Activated CD8-positive, alpha-beta memory T cell treated with anti-CD3 and anti-CD28 coated beads, Interleukin-2, amount 50 U/mL, for 48 hours (primary cell): ENCODE measurements at places on chromosomes 2 and 18.
A peak's percentile ranks its signal among the peaks of the same experiment; 100 is the strongest.

GRCh38 chr2:105397953-105398335 is 907 bp downstream of the FHL2 start:
- DNase-seq, result no peak

GRCh38 chr2:186614373-186614772 is 24.5 kb downstream of the ITGAV start:
- no peak for DNase-seq

GRCh38 chr2:240421381-240421780 is 14.1 kb upstream of the GPC1 start:
- peak; percentile 40 for DNase-seq

- DNase-seq, result no peak
Observed at GRCh38 chr2:188573453-188573852, 281.8 kb downstream of the GULP1 start.

GRCh38 chr18:62781893-62782292 is 66.6 kb downstream of the PHLPP1 start:
- no peak for DNase-seq

GRCh38 chr2:158904627-158905177 is 63.7 kb upstream of the TANC1 start:
- no peak for DNase-seq

DNA sequence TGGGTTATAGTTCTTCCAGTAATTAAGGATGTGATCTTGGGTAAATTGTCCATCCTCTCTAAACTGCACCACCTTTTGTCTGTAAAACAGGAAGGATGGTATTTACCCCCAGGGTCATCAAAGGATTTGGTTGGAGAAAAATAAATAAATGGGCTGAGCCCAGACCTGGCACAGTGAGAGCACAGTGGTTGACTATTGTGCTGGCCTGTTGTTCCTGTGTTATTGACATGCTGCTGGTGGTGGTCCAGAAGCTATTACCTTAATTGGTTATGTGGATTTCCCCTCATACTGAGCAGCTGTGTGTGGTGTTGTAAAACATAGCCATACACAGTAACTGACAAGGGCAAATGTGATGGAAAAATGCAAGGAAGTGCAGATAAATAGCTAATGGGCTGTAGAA is 746 bp upstream of the IL37 start:
- no peak for DNase-seq

DNA sequence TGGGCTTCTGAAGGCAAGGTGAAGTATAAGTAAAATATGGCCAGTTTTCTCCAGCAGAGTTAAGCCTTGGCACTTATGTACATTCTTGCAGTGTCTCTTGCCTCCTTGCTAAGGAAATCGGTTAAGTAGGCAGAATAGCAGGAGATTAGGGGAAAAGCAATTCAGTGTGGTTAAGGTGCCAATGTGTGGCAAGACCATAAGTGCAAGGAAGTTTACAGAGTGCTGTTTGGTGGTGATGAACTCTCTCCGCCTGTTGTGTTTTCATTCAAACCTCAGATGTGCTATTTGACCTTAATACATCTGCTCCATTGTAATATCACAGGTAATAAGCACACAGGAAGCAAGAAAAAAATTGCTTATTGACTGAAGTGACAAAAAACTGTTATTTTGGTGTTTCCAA is 156.1 kb downstream of the MGAT5 start:
- DNase-seq, result no peak

DNA sequence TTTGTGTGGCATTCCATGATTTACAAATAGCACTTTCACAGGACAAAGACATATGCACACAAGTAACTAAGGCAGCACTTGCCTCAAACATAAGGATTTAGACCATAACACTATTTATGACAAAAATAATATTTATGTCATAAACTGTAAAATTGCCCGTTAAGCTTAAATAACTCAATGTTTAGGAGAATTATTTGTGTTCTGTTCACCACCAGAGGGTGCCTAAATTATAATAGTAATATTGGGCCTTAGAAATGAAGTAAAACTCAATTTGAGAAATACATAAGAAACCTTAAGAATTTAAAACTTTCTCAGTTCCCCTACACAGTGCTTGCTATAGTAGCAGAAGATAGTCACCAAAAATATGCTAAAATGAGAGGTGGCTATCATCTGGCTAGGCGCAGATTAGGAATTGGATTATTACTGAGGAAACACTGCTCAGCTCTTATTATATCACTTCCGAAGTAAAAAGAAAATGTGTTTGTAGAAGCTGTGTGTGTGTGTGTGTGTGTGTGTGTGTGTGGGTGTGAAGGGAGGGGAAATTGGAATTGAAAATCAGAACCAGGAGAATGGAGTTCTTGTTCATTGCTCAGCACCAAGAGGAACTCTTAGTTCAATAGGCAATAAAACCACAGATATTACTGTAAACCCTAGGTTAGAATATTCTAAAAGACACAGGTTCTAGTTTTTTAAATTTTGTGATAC is 4.9 kb upstream of the CHN1 start:
- DNase-seq, result no peak

GRCh38 chr18:35407871-35408481 is 30.8 kb upstream of the ZNF396 start:
- DNase-seq, result no peak
